Left forelimb (tissue), 1 donor: ENCODE measurements at places on chromosomes 7 and 10.
A peak's percentile ranks its signal among the peaks of the same experiment; 100 is the strongest.

DNA sequence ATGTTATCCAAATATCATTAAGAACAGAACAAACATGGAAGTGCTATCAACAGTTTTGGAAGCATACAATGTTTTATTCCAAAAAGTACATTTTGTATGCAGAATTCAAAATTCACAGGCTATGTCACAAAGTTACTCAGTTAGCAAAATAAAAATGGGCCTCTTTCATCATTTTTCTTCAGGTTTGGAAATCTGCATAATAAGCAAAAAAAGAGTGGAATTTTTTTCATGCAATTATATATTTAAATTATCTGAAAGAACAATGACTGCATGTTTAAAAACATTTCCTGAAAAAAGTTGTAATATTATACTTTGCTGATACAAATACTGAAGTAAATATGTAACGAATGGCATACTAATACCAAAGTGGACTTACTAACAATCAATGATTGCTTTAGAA is 161.2 kb upstream of the MBL2 start:
- DNase-seq = no peak

- no peak for DNase-seq
These were observed 1443.0 kb upstream of the LRRTM3 start for GRCh38 chr10:65482848-65483247.

DNA sequence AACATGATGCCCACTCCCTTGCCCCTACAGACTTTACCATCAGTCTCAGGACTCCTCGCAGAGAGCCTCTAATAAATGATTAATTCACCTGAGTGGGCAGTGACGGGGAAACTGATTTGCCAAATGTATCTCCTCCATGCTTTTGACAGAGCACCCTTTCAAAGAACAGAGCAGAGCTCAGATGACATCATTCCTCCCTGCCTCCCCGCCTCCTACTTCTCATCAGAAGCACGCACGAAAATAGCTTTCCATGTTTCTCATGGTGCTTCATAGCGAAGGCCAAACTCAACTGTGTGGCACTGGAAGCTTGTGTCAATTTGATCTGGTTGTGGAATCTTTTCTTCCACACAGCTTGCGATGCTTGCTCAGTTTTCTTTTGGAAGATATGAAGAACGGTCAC is 442.5 kb downstream of the RPS24 start:
- DNase-seq = no peak

GRCh38 chr10:71547312-71547711 is 150.6 kb downstream of the CDH23 start:
- DNase-seq = no peak

GRCh38 chr7:152086513-152086912 is 61.0 kb downstream of the GALNT11 start:
- no peak for DNase-seq

- DNase-seq = peak; percentile 65
These were observed 881 bp downstream of the C10orf67 start for GRCh38 chr10:23343591-23344240.

GRCh38 chr7:45708046-45708950 is 134.1 kb downstream of the ADCY1 start:
- peak; percentile 20 for DNase-seq

- DNase-seq = no peak
These were observed 95.5 kb downstream of the EBF3 start for GRCh38 chr10:129868449-129869035.

GRCh38 chr10:86711513-86712316 is 43.4 kb downstream of the LDB3 start:
- no peak for DNase-seq

GRCh38 chr10:79072041-79072441 is 3.3 kb downstream of the ZMIZ1 start:
- no peak for DNase-seq

GRCh38 chr7:90216080-90216674 is 4.6 kb downstream of the STEAP2 start:
- DNase-seq = no peak

GRCh38 chr10:79029478-79030390 is 39.0 kb upstream of the ZMIZ1 start:
- DNase-seq = peak; percentile 23

GRCh38 chr7:26375726-26376174 is 84.1 kb downstream of the SNX10 start:
- no peak for DNase-seq

- DNase-seq = no peak
These were observed 200.3 kb downstream of the CACNB2 start for GRCh38 chr10:18340496-18341051.

GRCh38 chr7:153521370-153521769 is 530.8 kb upstream of the DPP6 start:
- no peak for DNase-seq

DNA sequence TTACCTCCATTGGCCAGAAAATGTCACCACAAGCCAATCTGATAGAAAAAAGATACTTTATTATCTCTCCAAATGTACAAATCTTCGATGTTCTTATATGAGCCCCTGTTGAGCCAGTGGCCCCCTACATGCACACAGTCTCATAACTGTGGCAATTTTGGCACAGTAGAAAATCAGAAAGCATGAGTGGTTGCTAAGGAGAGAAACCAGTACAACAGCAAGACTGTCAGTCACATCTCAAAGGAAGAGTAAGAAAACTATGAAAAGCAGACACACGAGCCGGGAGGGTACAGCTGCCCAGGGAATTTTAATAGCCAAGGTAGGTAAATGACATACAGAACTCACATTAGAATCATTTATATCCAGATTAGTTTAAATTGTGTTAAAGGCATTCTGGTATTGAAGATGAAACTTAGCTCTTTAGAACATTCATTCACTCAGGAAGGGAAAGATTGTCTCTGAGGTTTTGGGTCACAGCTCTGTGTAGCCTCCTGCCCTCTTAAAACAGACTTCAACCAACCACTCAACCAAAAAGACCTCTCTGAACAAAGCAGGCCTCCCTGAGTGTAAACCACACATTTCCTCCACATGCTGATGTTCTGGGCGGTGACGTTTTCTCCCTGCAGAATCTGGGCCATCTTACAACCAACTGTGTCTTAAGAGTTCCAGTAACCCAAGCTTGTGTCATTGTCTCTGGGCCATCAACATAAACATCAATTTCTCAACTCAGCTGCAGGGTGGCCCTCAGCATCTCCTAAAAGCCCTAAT is 80.8 kb upstream of the ADAM12 start:
- no peak for DNase-seq

GRCh38 chr7:6542368-6542767 is 8.9 kb downstream of the GRID2IP start:
- no peak for DNase-seq

GRCh38 chr10:101291331-101292193 is 62.3 kb upstream of the LBX1 start:
- DNase-seq = peak; percentile 85

DNA sequence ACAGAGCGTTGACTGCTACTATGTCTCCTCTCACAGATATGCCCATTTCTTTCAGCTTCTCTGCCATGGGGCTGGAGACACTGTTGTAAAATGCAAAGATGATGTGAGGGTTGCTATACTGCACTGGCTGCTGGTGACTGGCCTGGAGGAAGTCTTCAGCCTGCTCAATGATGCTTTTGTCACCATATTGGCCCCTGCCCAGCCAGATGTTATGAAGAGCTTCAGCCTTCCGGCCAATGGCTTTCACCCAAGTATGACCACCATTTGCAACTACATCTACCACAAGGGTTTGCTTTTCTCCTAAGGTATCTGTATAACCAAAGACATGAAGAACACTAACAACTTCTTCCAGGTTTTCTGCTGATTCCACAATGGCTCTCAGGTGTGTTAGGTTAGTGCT is 1.6 kb downstream of the C7orf25 start:
- DNase-seq = no peak

GRCh38 chr10:112000466-112000865 is 183.1 kb downstream of the GPAM start:
- no peak for DNase-seq

- DNase-seq = no peak
These were observed 105.3 kb downstream of the SKAP2 start for GRCh38 chr7:26759108-26759507.

DNA sequence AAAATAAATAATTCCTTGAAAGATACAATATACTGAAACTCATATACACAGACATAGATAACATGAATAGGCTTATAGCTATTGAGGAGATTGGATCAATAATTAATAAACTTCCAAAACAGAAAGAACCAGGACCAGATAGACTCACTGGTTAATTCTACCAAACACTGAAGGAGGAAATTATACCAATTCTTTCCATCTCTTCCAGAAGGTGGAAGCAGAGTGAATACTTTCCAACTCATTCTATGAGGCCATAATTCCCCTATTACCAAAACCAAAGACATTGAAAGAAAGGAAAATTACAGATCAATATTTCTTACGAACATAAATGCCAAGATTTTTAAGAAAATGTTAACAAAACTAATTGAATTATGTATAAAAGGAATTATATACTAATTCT is 624.8 kb upstream of the LRRTM3 start:
- DNase-seq = no peak
